Fibroblast of upper back skin (primary cell): ENCODE measurements at places on chromosomes 4 and X.

GRCh38 chr4:16082041-16082425, 1.8 kb downstream of the PROM1 start:
- no peak for DNase-seq

DNA sequence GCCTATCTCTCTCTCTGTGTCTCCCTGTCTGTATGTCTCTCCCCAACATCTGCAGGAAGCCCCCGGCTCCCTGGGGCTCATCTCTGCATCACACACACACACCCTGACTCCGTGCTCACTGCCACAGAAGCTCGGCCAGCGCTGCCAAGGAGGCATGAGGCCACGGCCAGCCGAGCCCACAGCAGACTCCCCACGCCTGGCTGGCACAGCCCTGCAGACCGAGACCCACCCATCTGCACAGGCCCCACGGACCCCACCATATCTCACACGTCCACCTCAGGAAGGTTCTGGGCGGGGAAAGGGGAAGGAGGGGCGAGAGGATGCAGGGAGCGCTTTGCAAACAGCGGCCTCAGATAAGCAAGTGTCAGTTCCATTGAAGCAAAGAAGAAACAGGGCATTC, 28.5 kb upstream of the SLC25A6 start:
- DNase-seq: no peak

DNA sequence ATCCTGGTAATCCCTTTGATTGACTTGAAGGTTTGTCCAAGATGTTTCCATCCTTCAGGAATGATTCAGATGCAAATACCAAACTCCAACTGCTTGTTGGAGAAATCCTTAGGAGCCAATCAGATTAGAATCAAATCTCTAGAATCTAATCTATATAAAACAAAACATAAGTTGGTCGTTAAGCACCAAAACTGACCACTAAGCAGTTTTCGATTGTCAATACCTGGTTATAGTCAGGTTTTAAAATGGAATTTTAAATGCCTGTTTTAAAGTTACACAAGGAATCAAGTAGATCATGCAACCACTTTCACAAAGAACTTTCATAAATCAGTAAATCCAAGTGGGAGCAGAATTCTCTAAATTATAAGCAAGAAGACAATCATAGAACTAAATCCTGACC, 236.1 kb downstream of the PARM1 start:
- DNase-seq: no peak

GRCh38 chr4:104395168-104395614, 99.5 kb downstream of the CXXC4 start:
- peak; percentile 44 for DNase-seq

DNA sequence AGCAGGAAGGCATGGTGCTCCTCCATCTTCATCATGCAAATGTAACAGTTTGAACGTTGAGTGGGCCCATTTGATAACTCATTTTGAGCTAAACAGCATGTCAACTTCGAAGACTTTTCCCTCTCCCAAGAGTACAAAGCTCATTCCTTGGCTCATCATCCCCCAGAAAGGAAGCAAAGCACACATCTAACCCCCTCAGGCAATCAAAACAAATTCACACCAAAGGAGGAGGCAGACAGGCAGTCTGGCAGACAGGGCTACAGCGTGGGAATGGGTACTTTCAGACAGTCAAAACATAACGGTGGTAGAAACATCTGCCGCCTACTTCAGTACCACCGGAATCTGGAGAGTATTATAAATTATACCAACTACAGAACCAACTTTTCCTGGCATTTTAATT, 81.7 kb downstream of the PCDH19 start:
- no peak for DNase-seq

- no peak for DNase-seq
These were observed 77.1 kb upstream of the SLC4A4 start for GRCh38 chr4:71261633-71262121.

GRCh38 chr4:26866781-26867180, 6.1 kb downstream of the STIM2 start:
- DNase-seq: no peak

GRCh38 chr4:80171251-80171650, 26.1 kb upstream of the PRDM8 start:
- DNase-seq: peak; percentile 71

DNA sequence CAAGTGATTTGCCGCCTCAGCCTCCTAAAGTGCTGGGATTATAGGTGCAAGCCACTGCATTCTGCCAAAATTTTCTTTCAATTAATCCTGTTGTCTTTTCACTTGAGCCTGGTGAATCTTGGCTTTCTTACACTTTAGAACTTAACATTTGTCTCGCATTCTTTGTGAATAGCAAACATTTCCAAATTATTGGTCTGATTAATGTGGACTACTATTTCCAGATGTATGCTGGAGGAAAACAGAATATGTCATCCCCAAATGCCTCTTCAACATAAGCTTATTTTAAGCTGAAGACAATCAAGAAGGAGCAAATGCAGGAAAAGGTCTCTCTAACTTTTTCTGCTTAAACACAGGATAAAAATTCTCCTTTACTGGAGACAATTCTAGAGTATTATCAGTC, 233.4 kb downstream of the PPP4R3C start:
- DNase-seq: no peak

- no peak for DNase-seq
These were observed 74.5 kb downstream of the GEMIN8 start for GRCh38 chrX:13955095-13955647.

- no peak for DNase-seq
These were observed 6.9 kb downstream of the MRFAP1L1 start for GRCh38 chr4:6702761-6703160.

- DNase-seq: no peak
These were observed 26.2 kb downstream of the CD99 start for GRCh38 chrX:2717312-2717711.

GRCh38 chrX:118252967-118253366, 92.9 kb upstream of the WDR44 start:
- DNase-seq: no peak

DNA sequence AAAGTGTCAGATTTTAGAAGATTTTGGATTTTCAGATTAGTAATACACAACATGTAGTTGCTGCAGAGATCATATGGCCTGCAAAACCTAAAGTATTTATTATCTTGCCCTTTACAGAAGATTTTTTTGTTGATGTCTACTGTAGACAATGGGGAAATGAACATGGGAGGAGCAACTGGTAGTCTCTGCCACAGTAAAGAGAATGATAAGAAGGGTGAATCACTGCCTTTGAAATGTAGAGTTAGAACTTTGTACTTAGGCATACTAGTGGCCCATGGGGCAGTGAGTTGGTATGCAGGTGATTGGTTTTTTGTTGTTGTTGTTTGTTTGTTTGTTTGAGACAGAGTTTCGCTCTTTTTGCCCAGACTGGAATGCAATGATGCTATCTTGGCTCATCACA, 50.1 kb downstream of the GAB1 start:
- no peak for DNase-seq

GRCh38 chr4:140343303-140343702, 30.1 kb upstream of the SCOC start:
- no peak for DNase-seq

GRCh38 chr4:1215141-1216075, 33.5 kb downstream of the CTBP1 start:
- DNase-seq: no peak

GRCh38 chr4:35250331-35250730, 994.0 kb downstream of the ARAP2 start:
- no peak for DNase-seq

- DNase-seq: no peak
These were observed 436.6 kb downstream of the C4orf33 start for GRCh38 chr4:129532573-129532972.

GRCh38 chr4:52091801-52092200, 40.7 kb downstream of the SPATA18 start:
- no peak for DNase-seq

DNA sequence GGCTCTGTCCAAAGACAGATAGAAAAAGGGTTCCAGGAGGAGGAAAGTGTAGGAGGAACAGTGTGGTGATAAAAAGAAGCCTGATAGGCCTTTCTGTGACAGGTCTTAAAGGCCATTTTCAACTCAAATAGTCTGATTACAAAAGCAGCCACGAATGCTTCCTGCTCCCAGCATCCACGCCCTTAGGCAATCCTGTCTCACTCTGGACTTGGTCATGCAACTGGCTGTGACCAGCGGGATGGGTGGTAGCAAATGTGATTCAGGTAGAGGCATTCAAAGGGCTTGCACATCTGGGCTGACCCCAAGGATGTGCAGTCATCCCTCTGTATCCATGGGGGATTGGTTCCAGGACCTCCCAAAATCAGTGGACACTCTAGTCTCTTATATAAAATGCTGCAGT, 14.4 kb upstream of the SEPSECS start:
- DNase-seq: no peak

- DNase-seq: no peak
These were observed 95.1 kb upstream of the IQCM start for GRCh38 chr4:149910604-149911350.

DNA sequence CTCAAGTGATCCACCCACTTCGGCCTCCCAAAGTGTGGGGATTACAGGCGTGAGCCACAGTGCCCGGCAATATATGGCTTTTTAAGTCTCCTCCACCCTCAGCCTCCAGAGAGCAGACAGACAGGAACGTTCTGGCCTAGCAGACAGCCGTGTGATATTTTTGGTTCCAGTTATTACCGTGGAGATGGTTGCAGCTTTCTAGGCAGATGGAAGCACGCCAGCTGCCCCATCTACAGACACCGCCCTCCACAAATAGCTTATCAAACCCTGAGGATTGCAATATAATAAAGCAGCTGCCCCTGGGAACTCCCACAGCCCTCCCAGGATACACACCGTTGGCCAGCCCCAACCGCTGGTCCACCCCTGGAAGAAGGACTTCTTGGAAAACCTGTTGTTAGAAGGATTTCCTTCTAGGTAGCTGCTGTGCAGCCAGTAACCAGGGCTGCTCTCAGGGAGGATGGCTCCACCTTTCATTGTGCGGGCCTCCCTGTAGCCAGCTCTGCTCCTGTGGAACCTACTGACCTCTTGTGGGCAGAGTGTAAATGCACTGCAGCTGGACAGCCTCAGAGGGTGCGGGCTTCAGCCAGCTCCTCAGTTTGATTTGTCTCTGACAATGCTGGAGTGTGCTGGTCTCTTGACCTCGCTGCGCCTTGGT, 44.0 kb downstream of the SLC25A5 start:
- DNase-seq: peak; percentile 74

- DNase-seq: no peak
These were observed 212.5 kb downstream of the SPATA18 start for GRCh38 chr4:52263607-52264006.

DNA sequence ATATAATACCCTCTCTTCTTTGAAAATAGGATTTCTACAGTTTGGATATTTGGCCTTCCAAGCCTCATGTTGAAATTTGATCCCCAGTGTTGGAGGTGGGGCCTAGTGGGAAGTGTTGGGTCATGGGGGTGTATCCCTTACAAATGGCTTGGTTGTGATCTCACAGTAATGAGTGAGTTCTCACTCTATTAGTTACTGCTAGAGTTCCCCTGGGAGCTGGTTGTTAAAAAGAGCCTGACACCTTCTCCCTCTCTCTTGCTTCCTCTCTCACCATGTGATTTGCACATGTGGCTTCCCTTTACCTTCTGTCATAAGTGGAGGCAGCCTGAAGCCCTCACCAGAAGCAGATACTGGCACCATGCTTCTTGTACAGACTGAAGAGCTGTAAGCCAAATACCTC, 73.9 kb downstream of the HDAC8 start:
- no peak for DNase-seq

DNA sequence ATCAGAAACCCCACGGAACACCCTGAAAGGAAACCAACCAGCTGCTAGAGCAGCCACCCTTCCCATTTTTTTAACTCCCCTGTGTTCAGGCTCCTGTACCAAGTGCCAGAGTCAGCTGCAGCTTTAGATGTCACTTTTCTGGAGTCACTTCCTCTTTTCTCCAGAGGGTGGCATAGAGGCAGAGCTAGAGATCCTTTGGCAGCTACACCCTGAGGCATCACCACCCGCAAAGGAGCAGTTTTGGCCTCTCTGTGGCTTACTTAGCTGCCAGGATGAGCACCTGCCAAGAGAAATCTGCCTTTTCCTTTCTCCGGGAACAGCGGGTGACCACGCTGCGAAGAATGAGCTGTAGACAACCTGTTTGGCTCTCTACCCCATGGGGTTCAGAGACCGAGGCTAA, 58.0 kb upstream of the CHRDL1 start:
- DNase-seq: peak; percentile 5

DNA sequence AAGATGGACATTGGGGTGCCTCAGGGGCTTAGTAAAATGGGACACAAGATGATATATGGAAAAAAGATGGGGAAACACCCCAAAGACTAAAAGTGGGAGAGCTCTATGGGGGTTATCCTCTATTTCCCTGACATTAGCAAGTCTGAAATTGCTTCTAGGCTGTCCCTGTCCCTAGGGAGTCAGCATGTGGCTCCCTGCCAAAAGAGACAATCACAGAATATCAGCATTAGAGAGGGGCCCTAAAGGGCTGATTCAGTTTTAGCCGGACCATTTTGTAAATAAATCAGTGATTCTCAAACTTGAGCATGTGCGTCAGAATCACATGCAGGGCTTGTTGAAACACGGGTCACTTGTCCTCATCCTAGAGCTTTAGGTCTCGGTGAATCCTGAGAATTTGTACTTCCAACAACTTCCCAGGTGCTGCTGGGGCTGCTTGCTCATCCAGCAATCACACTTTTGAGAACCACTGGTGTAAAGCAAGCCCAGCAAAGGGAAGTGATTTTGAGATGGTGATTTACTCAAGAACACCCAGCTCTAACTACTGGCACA, 165.3 kb upstream of the DGKK start:
- no peak for DNase-seq

DNA sequence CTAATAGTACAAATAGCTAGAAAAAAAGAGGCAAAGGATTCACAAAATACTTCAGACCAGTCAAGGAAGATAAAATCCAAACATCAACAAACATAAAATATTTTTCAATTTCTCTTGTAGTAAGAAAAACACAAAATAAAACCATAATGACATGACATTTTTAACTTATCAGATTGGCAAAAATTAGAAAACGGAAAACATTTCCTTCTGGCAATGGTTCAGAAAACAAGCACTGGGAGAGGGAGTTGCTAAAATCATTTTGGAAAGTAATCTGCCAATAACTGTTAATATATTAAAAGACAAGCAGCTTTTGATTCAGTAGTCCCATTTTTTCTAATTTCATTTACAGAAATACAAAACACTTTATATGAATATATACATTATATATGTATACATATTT, 26.1 kb downstream of the TKTL2 start:
- DNase-seq: no peak

- DNase-seq: peak; percentile 23
These were observed 220.7 kb upstream of the CASK start for GRCh38 chrX:42143866-42144592.

GRCh38 chr4:3747581-3747904, 18.6 kb upstream of the ADRA2C start:
- no peak for DNase-seq

- DNase-seq: peak; percentile 52
These were observed 133.8 kb downstream of the AFF1 start for GRCh38 chr4:87068583-87069021.

GRCh38 chr4:107164962-107165475, 128.9 kb upstream of the DKK2 start:
- DNase-seq: no peak

- no peak for DNase-seq
These were observed 40.2 kb downstream of the ARHGAP10 start for GRCh38 chr4:147772056-147772455.

- DNase-seq: peak; percentile 81
These were observed 11.1 kb downstream of the GASK1B start for GRCh38 chr4:158161551-158162354.
